AG08396 (cell line): ENCODE measurements at places on chromosomes 3 and 15.

DNA sequence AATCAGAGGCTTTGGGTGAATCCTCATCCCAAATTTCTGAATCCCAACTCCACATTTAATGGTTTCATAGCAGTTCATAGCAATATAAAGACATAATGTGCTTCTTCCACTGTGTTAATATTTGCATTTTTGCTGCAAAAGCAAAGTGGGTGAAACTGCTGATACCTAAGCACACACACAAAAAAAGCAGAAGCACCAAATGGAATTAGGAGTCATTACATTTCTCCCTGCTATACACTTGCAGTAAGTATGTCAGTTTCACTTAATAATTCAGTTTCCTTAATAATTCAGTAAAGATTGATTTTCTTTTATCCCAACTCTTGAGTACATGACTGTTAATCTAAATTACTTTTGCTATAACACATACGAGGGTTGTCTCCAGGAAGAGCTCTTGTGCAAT lies 48.9 kb upstream of the ALCAM start:
- DNase-seq: no peak

DNA sequence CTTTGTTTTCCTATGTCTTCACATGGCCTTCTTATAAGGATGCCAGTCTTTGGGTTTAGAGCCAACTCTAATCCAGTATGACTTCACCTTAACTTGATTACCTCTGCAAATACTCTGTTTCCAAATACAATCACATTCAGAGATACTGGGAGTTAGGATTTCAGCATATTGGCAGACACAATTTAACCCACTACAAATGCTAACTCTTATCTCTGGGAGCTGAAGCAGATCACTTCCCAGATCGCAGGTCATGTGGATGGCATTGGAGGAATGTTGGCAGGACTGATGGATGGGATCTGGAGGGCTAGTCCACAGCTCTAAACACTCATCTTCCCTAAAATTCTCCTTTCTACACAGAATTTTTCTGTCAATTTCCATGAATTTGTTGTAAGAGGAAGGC lies 46.2 kb upstream of the ADGRG7 start:
- no peak for DNase-seq

DNA sequence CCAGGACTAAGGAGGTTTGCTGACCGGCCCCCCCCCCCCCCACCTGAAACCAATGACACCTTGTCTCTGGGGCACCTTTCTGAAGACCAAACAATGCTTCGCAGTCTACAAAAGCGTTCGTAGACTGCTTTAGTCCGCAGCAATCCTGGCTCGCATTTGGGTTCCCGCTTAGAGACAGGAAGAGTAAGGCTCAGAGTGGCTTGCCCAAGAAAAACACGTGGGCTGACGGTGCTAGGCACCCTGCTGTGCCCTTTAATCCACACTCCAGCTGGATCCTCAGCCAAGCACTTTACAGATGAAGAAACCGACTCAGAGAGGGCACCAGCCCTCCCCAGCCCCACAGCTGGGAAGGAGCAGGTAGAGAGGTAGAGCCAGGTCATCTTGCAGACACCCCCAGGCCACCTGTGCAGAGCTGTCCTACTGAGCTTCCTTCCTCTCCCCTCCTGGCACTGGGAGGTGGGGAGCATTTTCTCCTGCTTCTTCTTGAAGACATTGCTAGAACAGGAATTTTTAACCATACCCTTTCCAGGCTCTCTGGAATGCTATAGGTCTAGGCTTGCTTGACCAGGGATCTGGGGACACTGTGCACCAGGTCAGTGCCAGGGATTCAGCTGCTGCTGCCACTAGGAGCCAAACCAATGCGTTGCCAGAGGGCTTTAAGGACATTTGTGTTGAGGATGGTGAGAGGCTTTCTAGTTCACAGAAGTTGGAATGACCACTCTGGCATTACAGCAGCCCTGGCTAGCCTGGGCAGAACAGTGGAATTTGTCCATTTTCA lies 1.0 kb upstream of the KLF15 start:
- DNase-seq: no peak

DNA sequence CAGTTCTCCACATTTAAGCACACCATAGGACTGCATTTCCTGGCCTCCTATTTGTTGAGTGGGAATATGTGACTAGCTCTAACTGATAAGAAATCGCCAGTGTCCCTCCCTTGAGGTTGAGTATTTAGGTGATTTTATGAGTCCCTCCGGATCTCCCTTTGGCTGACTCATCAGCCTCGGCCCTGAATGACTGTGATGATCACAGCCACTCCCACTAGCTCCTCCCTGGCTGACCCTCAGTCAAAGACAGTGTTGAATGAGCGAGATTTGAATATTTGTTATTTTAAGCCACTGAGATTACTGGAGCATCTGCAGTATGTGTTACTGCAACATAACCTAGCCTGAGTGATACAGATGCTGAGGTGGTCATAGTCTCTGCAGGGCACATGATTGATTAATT lies 515.3 kb downstream of the EPHB1 start:
- DNase-seq: no peak

DNA sequence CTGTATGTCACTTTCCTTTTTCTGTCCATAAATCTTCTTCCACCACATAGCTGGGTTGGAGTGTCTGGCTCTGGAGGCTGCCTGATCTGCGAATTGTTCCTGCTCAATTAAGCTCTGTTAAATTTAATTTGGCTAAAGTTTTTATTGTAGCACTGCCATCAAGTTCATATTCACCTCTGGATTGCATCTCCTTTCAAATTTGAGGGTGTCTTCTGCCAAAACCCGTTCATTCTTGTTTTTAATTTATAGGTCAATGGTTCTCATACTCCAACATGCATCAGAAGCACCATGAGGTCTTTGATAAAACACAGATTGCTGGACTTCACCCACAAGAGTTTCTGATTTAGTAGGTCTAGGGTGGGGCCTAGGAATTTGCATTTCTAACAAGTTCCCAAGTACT lies 276.5 kb upstream of the NECTIN3 start:
- no peak for DNase-seq
